Activated naive CD8-positive, alpha-beta T cell treated with anti-CD3 and anti-CD28 coated beads for 36 hours (primary cell): ENCODE measurements at places on chromosomes 3 and 15. TPM values are rescaled to one million over a fixed set of nuclear protein-coding genes. Genes with fewer than 3 reads are reported as not detected.

RBPMS2 gene
- total RNA-seq, result not detected

SI gene
- total RNA-seq, result not detected

GRCh38 chr3:16370872-16371740 lies 106.1 kb downstream of the OXNAD1 start:
- H3K36me3 ChIP-seq, result peaks cover 90% of the 10 kb centered on the region
- peak overlapping the region; percentile 32 for H3K4me3 ChIP-seq
- peaks cover 86% of the 10 kb centered on the region for H3K4me1 ChIP-seq
- DNase-seq, result no peak

GRCh38 chr3:17840651-17841050 lies 98.2 kb upstream of the TBC1D5 start:
- peaks cover 4% of the 10 kb centered on the region for H3K27me3 ChIP-seq
- no peaks in the 10 kb centered on the region for H3K36me3 ChIP-seq
- no peak overlapping the region for H3K4me3 ChIP-seq
- DNase-seq, result no peak
- no peak overlapping the region for H3K27ac ChIP-seq

DNA sequence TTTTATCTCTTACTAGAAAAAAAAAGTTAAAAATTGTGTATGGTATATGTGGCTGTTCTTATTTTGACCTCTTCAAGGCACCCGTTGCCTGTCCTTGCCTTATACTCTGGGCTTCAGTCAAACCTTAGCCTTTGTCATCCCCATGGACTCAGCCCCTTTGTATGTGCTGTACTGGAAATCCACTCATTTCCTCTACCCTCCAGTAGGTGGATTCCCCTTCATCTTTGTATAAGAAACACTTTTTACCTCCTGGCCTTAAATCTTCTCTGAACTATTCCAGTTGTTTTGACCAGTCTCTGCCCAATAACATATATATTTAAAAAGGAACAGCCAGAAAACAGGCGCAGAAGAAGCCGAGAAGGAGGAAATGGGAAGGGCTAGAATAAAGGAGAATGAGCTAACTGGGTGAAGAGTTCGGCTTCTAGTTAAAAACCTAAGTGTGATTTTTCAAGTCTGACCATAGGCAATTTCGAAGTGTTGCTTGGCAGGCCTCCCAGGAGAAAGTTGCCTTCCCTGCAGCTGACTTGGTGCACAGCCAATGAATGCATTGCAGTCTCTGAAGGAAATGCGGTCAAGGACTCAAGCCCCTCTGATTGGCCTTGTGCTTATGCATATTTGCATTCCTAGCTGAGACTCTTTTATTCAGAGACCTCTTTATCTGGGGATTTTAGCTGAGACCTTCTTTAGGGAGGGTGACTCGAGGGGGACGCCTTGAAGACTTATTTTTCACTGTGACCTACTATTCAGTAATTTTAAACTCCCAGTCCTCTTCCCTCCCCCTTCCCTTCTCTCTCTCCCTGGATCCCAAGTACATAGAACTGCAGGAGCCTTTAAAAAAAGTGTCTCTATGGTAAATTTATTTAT lies 277.4 kb downstream of the ROBO1 start:
- no peak for DNase-seq
- no peak overlapping the region for H3K4me3 ChIP-seq
- no peaks in the 10 kb centered on the region for H3K4me1 ChIP-seq
- no peaks in the 10 kb centered on the region for H3K36me3 ChIP-seq
- no peaks in the 10 kb centered on the region for H3K27me3 ChIP-seq
- no peak overlapping the region for H3K27ac ChIP-seq

GRCh38 chr3:72505539-72506405 lies 342.5 kb downstream of the SHQ1 start:
- no peak for DNase-seq
- peaks cover 4% of the 10 kb centered on the region for H3K27me3 ChIP-seq
- no peak overlapping the region for H3K4me3 ChIP-seq
- no peaks in the 10 kb centered on the region for H3K36me3 ChIP-seq
- H3K4me1 ChIP-seq, result no peaks in the 10 kb centered on the region

- no peak for DNase-seq
- no peak overlapping the region for H3K4me3 ChIP-seq
- peaks cover 9% of the 10 kb centered on the region for H3K27me3 ChIP-seq
- peaks cover 1% of the 10 kb centered on the region for H3K4me1 ChIP-seq
- no peak overlapping the region for H3K27ac ChIP-seq
- no peaks in the 10 kb centered on the region for H3K36me3 ChIP-seq
These were observed 54.8 kb upstream of the ATP2C1 start for GRCh38 chr3:130838898-130839600.

GRCh38 chr15:88635318-88635717 lies 3.5 kb upstream of the ISG20 start:
- H3K4me1 ChIP-seq, result peaks cover 87% of the 10 kb centered on the region
- peak overlapping the region; percentile 96 for H3K27ac ChIP-seq
- peaks cover 3% of the 10 kb centered on the region for H3K27me3 ChIP-seq
- H3K4me3 ChIP-seq, result peak overlapping the region; percentile 77
- DNase-seq, result no peak
- H3K36me3 ChIP-seq, result peaks cover 62% of the 10 kb centered on the region

GRCh38 chr3:155241579-155241978 lies 51.9 kb downstream of the STRIT1 start:
- no peak overlapping the region for H3K4me3 ChIP-seq
- no peaks in the 10 kb centered on the region for H3K27me3 ChIP-seq
- DNase-seq, result no peak
- no peaks in the 10 kb centered on the region for H3K4me1 ChIP-seq
- H3K36me3 ChIP-seq, result no peaks in the 10 kb centered on the region
- no peak overlapping the region for H3K27ac ChIP-seq

GRCh38 chr3:197554196-197554561 lies 1.6 kb downstream of the BDH1 start:
- H3K4me3 ChIP-seq, result peak overlapping the region; percentile 76
- H3K4me1 ChIP-seq, result peaks cover 11% of the 10 kb centered on the region
- H3K27ac ChIP-seq, result peak overlapping the region; percentile 95
- peaks cover 21% of the 10 kb centered on the region for H3K36me3 ChIP-seq

- no peaks in the 10 kb centered on the region for H3K4me1 ChIP-seq
- H3K27me3 ChIP-seq, result no peaks in the 10 kb centered on the region
- DNase-seq, result no peak
- no peaks in the 10 kb centered on the region for H3K36me3 ChIP-seq
- H3K4me3 ChIP-seq, result no peak overlapping the region
These were observed 119.4 kb upstream of the UBE2E2 start for GRCh38 chr3:23083701-23084100.

GRCh38 chr3:145981056-145981455 lies 179.9 kb downstream of the PLOD2 start:
- H3K36me3 ChIP-seq, result no peaks in the 10 kb centered on the region
- no peak for DNase-seq
- H3K27me3 ChIP-seq, result no peaks in the 10 kb centered on the region

- no peak overlapping the region for H3K4me3 ChIP-seq
- H3K27me3 ChIP-seq, result peaks cover 12% of the 10 kb centered on the region
- H3K4me1 ChIP-seq, result peaks cover 22% of the 10 kb centered on the region
- no peak for DNase-seq
These were observed 5.0 kb upstream of the UBE2E1 start for GRCh38 chr3:23800731-23801130.

DNA sequence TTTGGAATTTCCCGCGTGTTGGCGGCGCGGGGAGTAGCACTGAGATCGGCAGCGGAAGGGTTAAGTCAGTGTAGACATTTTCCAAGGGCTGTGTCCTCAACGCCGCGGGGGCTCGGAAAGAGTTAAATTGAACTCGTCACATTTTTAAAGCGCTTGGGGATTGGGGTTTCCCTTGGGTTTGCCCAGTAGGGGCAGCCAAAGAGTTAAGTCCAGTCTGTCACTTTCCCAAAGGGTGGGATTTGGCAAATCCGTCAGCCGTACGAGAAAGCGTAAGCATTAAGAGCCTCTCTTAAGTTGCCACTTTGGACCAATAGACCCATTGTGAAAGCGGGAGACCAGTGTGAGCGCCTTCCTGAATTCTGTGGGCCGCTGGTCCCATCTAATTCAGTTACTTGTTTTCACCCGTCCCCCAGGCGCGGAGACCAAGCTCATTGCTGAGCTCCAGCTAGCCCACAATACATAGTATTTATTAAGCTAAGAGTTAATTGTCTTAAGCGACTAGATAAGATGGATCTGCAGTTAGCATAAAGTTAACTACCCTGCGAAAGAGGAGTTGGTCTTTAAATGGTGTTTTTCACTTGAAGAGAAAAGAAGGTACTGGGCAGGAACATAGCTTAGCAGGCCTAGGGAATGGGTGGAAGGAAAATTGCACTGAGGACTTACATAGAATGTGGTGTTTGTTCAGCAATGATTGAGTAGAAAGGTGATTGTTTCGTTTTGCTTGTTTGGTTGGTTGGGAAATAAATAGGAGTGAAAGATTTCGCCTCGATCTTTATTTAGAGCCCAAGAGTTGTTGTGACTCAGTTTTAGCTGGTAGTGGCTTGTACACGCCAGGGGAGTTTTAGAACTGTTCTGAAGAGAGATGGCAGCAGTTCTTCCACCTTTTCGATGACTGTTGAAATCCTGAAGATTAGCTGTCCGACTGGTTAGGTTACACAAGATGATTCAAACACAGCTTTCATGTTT lies 932 bp downstream of the ARL8B start:
- peak overlapping the region; percentile 96 for H3K4me3 ChIP-seq
- H3K4me1 ChIP-seq, result peaks cover 43% of the 10 kb centered on the region
- DNase-seq, result no peak
- peaks cover 9% of the 10 kb centered on the region for H3K36me3 ChIP-seq

- no peak overlapping the region for H3K4me3 ChIP-seq
- H3K27ac ChIP-seq, result no peak overlapping the region
- H3K27me3 ChIP-seq, result peaks cover 26% of the 10 kb centered on the region
- peak; percentile 39 for DNase-seq
These were observed 16.8 kb downstream of the NOX5 start for GRCh38 chr15:69031013-69032001.

DNA sequence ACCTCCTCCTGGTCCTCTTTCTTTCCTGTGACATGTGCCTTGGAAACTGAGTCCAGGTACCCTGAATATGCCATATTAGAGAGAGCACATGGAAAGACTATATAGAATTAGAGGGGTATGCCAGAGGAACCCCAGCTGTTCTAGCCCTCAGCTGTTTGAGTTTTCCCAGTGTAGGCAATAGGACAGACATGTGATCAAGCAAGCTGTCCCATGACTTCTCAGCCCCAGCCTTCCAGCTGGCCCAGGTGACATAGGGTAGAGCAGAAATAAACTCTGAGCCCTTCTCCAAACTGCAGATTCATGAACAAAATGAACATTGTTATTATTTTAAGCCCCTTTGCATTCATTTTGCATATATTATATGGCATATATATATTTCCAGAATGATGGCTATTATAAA lies 118.7 kb downstream of the PPM1L start:
- no peaks in the 10 kb centered on the region for H3K4me1 ChIP-seq
- peaks cover 2% of the 10 kb centered on the region for H3K36me3 ChIP-seq
- no peak for DNase-seq

GRCh38 chr3:85591451-85591850 lies 632.7 kb downstream of the CADM2 start:
- no peaks in the 10 kb centered on the region for H3K36me3 ChIP-seq
- no peak for DNase-seq
- no peak overlapping the region for H3K4me3 ChIP-seq
- H3K4me1 ChIP-seq, result no peaks in the 10 kb centered on the region
- H3K27me3 ChIP-seq, result no peaks in the 10 kb centered on the region

DNA sequence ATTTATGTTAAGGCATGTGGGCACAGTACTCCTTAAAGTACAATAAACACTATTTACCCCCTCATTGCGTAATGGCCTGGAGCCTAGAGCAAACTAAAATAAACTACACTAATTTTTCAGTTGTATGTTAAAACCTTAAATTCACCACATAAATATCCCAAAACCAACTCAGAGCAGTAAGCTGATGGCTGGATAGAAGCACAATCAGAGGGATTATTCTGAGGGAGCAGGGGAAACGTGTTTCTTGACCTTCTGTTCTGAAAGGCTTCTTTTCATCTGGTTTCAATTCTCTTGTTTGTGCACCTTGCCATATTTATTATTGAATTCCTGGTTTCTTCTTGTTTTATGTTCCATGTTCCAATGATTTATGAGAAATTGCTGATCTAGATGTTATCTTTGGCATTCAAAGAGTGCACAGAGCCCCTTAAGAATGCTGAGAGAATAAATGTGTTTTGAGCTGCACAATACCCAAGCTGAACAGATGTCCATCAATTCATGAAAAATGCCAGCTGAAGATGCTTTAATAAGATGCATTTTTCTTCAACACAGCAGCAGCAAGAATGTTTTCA lies 29.6 kb downstream of the RPL22L1 start:
- H3K4me1 ChIP-seq, result no peaks in the 10 kb centered on the region
- H3K27me3 ChIP-seq, result peaks cover 8% of the 10 kb centered on the region
- DNase-seq, result no peak
- H3K27ac ChIP-seq, result no peak overlapping the region
- H3K36me3 ChIP-seq, result no peaks in the 10 kb centered on the region
- no peak overlapping the region for H3K4me3 ChIP-seq

DNA sequence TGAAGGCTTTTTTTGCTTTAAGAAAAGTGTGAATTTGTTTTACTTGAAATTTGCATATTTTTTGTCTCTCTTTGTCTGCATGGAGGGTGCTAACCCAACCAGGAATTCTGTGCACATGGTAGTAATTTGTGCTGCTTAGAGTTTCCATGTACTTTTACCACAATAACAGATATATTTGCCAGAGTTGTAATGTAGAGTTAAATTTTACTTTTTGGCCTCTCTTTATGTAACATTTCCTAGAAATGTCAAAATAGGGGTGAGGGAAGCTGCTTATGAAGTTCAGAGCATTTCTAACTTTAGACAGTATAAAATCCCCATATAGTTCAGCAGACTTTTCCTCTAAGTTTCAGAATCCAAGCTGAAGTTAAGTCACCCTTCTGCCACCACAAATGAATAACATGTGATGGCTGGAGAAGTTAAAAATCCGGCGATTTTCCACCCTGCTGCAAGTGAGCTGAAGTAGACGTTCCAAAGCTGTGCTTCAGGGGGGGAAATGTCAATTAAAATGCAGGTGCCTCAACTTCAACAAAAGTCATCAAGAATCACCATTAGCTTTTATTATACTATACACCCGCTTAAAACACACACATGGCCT lies 385.7 kb upstream of the NR2F2 start:
- H3K27me3 ChIP-seq, result peaks cover 6% of the 10 kb centered on the region
- no peak for DNase-seq
- no peaks in the 10 kb centered on the region for H3K36me3 ChIP-seq
- H3K4me3 ChIP-seq, result no peak overlapping the region
- no peak overlapping the region for H3K27ac ChIP-seq

DNA sequence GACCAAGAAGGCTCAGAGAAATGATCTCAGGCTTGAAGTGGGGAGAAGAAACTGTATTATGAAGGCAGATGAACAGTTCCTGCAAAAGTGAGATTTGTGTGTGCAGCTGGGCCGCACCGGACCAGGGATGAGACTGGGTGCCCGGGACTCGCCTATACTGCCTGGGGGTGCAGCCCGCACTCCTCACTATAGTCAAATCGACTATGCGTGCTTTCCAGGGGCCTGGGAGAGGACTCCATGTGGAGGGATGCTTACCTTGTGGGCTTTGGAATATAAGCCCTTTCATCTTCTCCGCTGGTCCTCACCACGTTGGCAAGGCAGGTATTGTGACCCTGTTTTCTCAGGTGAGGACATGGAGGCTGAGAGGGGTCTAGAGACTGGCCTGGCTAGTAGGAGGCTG lies 32.9 kb upstream of the APOD start:
- no peak overlapping the region for H3K4me3 ChIP-seq
- no peaks in the 10 kb centered on the region for H3K36me3 ChIP-seq
- H3K27ac ChIP-seq, result no peak overlapping the region
- DNase-seq, result no peak
- H3K4me1 ChIP-seq, result peaks cover 23% of the 10 kb centered on the region
- H3K27me3 ChIP-seq, result peaks cover 4% of the 10 kb centered on the region

GRCh38 chr15:50906954-50907600 lies 1.4 kb upstream of the AP4E1 start:
- peak overlapping the region; percentile 90 for H3K4me3 ChIP-seq
- H3K27ac ChIP-seq, result peak overlapping the region; percentile 99
- H3K4me1 ChIP-seq, result peaks cover 17% of the 10 kb centered on the region
- no peaks in the 10 kb centered on the region for H3K27me3 ChIP-seq

- peak overlapping the region; percentile 81 for H3K4me3 ChIP-seq
- no peak for DNase-seq
- H3K4me1 ChIP-seq, result peaks cover 29% of the 10 kb centered on the region
- H3K27me3 ChIP-seq, result no peaks in the 10 kb centered on the region
- peaks cover 20% of the 10 kb centered on the region for H3K36me3 ChIP-seq
These were observed 795 bp upstream of the TCF12 start for GRCh38 chr15:56917652-56918045.
